Heart right ventricle (tissue), 16 donors: ENCODE measurements at places on chromosomes 2 and 18.

GRCh38 chr2:236824836-236825235, 255.2 kb downstream of the ACKR3 start:
- no peak for DNase-seq

DNA sequence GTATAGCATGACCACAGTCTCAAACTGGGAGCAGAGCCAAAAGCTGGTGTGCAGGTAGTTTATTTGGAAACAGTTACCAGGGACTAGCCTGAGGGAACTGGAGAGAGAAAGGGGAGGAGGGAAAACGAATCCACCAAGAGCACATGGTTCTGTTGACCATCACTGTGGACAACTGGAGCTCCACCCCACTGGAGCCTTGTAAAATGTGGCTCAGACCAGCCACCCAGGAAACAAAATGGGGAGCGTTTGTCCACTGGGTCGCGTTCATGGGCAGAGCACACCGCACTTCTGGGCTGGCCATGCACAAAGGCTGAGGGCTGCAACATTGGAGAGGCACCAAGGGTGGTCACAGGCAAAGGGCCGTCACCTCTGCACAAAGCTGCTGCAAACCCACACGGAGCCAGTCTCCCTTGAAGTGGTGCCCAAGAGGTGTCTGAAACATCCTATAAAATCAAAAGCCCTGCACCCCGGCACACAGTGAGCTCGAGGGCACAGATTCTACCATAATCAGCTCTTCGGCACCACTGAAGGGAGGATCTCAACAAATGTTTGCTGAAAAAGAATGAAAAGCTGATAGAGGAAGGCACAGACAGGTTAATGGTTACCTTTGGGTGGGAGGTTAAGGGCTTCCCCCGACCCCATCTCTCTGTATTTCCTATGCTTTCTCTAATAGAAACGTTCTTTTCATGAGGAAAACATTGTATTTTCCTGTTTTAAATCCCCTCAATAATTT, 192.9 kb downstream of the INHBB start:
- DNase-seq: no peak

DNA sequence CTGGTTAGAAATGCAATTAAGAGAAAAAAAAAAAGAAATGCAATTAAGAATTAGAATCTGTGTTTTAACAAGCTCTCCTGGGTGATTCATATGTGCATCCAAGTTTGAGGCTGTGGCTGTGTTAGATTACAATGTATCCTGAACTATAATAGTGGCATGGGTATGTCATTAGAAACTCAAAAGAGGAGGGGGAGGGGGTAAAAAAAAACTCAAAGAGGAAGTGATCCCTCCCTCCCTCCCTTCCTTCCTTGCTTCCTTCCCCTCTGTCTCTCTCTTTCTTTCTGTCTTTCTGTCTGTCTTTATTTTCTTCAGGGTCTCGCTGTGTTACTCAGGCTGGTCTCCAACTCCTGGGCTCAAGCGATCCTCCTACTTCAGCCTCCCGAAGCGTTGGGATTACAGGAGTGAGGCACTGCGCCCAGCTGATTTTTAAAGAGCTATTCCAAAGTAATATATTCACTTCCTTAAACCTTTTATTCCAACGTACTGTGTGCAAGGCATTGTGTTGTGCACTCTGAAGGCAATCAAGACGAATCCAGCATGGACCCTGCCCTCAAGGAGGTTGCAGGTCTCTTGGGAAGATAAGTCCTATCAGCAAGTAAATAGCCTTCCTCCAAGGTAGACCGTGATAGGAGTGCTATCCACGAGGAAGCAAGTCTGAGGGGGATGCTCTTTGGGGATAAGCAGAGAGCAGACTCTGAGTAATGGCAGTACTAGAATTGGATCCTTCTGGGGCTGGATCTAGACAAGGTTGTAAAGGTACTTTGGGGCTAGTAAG, 35.9 kb upstream of the MCFD2 start:
- DNase-seq: no peak

DNA sequence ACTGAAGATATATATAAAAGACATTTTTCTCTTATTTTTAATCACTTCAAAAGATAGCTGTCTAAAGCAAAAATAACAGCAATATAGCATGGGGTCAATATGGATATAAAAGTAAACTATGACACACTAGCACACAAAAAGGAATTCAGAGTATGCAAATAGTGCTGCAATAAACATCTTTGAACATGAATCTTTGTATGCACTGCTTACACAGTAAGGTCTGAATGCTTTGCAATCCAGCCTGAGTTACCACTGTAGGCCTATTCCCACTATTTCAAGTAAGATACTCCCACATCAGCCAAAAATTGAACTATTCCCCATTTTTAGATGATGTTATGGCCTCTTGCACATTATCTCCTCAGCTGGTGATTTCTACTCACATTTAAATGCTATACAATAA, 27.4 kb upstream of the ERCC3 start:
- DNase-seq: no peak
